ENCODE measurements at places on chromosomes 16 and 17.

DNA sequence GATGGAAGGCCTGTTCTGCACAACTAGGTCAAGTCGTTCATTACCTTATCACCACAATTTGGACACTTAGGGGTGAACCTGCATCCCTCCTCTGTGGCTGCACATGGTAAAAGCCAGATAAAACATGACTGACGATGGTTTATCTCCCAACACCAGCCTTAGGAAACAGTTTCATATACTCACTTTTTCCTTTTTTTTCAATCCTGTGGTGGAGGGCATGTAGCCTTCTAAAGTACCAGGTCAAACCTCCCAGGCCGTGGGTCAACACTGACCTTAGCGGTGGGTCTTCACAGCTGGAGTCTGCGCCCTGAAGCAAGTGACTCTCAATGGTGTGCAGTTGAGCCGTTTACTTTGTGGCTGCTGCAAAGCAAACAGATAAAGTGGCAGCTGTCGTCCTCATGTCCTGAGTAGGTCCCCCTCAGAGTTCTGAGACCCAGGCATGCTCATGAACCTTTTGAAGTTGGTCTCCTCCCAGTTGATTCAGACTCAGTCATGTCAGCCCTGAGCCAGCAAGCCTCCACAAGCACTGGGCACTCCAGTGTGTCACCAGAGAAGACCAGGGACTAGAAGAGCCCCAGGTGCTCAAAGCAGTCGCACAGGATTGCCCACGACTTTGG, 5.9 kb downstream of the FAHD1 start:
- DNase-seq = no peak

DNA sequence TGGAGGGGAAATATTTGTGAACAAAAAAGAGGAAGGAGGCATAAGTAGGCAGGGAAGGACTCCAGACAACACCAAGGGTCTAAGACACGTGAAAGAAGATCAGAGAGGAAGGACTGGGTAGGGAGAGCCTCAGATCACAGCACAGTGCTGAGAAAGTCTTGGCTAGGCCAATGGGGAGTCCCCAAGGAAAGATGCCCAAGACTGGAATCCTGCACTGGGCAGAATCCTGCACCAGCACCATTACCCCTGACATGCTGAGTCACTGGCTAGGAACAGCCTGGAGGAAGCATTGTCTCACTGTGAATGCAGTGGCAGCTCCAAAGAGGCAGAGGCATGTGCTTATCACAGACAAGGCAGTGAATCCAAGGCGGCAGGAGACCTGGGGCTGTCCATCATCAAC, 19.2 kb downstream of the CLEC19A start:
- no peak for DNase-seq

- DNase-seq = no peak
These were observed 91.7 kb upstream of the TOB1 start for GRCh38 chr17:50957600-50958575.

DNA sequence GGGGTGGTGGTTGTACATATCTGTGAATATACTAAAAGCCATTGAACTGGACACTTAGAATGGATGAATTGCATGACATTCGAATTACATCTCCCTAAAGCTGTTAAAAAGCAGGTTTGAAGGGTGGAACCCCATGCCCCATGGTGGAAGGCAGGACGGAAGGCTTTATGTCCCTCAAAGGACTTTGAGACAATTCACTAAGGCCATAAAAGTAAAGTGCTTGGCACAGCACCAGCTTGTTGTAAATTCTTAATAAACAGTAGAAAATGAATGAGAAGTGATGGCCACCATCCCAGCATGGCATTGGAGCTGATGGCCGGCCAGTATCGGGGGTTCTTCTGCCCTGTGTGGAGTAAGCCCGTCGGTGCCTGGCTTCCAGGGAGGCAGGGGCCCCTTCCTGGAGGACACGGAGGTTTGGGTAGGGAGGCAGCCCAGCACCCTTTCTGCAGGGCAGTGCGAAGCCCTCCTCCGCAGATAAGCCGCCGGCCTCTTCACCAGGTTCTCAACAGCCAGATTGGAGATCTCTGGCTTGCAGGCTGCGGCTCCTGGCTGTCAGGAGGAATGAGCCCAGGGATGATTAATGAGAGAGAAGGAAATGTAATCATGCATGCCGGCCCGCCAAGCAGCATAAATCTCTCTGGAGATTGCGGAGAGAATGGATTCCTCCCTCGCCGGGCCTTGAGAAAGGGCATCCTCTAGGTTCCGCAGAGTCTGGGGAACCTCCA, 346.9 kb downstream of the FOXL1 start:
- no peak for DNase-seq

- no peak for DNase-seq
These were observed 28.4 kb upstream of the MAP3K14 start for GRCh38 chr17:45345246-45345553.

DNA sequence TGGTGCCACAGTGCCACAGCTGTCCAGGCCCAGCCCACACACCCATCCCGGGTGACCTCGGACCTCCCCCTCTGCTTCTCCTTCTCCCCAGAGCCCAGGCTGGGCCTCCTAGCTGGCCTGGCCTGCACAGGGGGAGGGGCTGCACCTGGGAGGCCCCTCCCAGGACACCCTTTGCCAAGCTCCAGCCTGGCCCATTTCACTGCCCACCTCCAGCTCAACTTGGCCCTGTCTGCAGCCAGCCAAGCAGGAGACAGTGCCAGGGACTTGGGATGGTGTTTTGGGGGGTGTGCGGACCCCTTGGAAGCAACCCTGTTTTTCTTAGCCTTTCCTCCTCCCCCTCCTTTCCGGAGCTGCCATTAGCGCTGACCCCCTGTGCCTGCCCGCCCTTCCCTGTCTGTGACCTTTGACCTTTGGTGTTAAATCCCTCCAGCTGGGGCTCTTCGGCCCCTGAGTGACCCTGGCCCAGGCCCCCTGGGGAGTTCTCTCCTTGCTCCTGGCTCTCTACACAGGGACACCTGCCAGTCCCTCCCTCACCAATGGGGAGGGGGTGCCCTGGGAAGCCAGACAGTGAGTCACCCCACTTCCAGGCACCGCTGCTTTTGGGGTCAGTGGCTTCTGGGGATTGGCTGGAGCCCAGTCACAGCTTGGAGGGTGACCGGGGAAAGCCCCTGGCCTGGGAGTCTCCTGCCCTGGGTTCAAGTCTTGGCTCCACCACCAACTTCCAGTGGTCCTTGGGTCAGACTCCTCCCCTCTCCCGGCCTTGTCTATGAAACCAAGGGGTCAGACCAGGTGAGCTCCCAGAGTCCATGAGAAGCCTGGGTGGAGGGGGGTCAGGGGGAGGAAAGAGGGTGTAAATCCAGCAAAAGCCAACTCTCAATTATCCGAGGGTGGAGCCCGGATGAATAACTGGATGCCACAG, 1.9 kb downstream of the GLIS2 start:
- DNase-seq = no peak

- DNase-seq = no peak
These were observed 16.8 kb upstream of the PSMD7 start for GRCh38 chr16:74279805-74280204.

DNA sequence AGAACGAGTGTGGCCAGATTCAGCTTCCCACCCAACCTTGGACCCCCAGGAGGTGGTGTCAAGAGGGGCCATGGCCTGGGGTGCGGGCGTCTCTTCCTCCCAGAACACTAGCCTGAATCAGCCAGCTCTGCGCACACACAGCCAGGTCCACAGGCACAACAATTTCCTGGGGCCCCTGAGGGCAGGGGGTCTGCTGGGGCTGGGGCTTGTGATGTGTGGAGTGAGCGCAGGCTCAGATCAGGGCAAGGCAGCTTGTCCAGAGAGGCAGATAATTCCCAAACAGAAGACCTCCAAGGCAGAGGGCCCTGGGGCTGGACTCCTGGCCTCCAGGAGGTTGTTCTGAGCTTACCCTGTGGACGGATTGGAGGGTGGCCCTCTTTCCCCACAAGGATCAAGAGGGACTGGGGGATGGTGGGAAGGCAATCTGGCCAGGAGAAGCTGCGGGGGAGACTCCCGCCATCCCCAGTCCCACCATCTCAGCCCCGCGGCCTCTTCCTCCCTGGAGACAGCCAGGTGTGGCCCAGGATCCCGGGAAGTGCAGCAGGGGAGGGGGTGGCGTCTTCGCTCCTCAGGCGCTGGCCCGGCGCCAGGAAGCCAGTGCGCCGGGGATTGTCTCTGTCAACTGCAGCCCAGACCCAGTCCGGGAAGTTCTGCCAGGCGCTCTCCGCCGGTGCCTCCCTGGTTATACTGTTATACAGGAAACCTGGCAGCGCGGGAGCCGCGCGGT, 52.0 kb upstream of the AMZ2 start:
- no peak for DNase-seq

- no peak for DNase-seq
These were observed 45.8 kb downstream of the WDR45B start for GRCh38 chr17:82602487-82602886.

GRCh38 chr17:4968486-4969046, 949 bp upstream of the SPAG7 start:
- DNase-seq = no peak

DNA sequence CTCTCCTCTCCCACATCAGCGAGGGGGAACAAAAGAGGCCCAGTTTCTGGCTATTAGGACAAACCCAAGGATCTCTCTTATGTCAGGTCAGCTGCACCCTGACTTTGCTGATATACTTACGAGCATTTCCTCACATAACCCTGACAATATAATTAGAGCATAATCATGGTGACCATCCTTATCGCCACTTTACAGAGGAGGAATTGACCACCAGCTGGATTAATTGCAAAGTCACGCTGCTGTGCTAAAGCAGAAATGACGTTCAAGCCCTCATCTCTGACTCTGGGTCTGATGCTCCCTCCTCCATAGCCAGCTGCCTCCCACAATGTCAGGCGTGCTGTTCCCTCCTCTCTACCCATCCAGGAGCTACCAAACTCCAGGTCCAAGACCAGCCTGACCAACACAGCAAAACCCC, 42.6 kb downstream of the TRARG1 start:
- no peak for DNase-seq
